Femur (tissue), 1 donor: ENCODE measurements at places on chromosomes 12 and 14.

DNA sequence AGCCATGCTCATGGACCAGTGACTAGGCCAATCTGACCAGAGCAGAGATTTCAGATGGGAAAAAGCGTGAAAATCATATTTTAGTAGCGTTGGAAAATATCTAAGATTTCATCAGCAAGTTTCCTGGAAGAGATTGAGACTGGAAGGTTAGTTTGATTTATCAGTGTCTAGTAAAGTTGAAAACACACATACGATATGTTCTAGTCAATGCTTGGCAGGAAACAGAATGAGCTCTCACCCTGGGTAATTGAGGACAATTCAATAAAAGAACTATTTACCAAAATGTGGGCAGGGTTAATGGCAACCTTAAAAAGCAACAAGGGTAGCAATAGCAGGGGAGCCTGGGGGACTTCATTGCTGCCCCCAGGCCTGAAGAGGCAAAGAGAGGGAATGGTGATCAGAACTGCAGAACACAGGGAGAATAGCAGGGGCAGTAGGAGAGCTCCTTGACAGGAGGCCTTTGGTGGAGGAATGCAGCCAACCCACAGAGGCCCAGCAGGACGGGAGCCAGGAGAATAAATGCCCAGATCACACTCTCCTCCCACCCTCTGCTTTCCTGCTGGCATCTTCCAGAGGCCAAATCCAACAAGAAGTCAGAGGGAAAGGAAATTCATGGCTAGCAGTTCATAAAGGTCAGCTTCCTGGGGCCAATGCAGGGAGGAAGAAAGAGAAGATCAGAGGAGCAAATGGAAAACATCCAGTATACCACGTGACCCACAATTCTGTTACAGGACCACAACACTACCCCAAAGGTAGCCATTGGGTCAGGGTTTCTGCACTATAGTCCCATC lies 27.6 kb upstream of the LRP6 start:
- DNase-seq: peak; percentile 45

- no peak for DNase-seq
Observed at GRCh38 chr12:50862316-50862715, 19.6 kb downstream of the TMPRSS12 start.

GRCh38 chr12:94560431-94561221 lies 89.7 kb downstream of the TMCC3 start:
- peak; percentile 42 for DNase-seq

DNA sequence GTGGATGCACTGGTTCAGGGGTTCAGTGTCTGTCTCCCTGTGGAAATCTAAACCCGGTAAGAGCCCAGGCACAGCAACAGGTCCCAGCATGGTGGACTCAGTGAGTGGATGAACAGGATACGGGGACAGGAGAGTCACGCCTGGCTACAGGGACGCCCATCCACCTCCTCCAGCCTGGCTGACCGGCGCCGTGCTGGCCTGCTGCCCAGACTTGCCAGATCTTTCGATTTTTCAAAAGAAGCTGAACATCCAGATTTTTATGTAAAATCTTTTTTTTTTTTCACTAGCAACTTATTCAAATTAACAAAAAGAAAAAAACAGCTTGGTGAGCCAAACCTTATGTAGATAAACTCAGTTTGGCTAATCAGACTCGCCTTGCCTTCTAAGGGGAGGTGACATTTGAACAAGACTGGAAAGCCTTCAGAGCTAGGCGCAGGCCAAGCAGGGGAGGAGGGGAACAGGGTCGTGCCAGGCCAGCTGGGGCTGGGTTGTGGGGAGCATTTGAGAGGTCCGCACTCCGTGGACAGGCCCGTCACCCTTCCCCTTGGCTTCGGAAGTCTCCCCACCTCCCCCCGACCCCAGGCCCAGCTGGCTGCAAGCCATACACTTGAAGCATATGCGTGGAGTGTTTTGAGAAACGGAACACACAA lies 87.8 kb upstream of the NCOR2 start:
- DNase-seq: peak; percentile 79
